ENCODE measurements at places on chromosomes 13 and 19. TPM values are rescaled to one million over a fixed set of nuclear protein-coding genes. Genes with fewer than 3 reads are reported as not detected.

IGSF23 gene
- not detected for total RNA-seq

ZNF418 gene
- total RNA-seq = 4.7 TPM

- DNase-seq = no peak
Observed at GRCh38 chr13:57073983-57074382, 66.7 kb upstream of the PRR20A start.

- no peak for DNase-seq
Observed at GRCh38 chr19:29568036-29569025, 37.8 kb upstream of the POP4 start.

- no peak for DNase-seq
Observed at GRCh38 chr13:44257796-44258195, 115.8 kb upstream of the SERP2 start.

DNA sequence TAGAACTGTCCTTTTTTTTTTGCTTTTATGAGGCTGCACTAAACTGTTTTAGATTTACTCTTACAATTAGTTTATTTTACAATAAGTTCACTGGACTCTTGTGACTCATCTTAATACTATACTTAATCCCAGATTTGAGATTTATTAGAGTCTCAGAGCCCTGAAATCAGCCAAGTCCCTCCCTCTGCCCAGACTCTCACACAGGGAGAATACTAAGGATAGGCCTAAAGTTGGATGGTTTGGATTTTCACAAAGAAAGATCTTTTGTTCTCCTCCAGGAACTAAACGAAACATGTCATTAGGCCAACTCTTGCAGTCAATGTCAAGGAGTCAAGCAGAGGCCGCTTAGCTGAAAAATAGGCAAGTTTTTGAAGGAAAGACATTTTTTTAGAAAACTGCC is 42.7 kb upstream of the MIR17HG start:
- no peak for DNase-seq

GRCh38 chr13:51643882-51644281 is 59.6 kb downstream of the WDFY2 start:
- DNase-seq = no peak

- DNase-seq = no peak
Observed at GRCh38 chr13:99564386-99564785, 63.1 kb downstream of the TM9SF2 start.

DNA sequence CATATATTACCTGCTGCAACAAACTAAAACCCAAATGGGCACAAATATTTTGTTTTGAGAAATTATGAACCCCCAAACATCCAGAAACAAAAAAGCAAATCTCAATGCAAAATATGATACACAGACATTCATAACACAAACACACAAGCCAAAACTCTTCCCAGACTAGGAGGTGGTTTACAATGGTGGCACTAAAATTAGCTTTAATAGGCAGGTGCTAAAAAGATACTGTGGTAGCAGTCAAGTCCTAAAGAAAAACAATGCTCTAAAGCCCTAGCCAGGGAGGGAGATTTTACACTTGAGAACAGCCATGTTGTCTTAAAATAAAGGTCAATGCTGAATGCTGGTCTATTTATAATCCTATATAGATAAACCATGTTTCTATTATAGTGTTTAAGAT is 65.0 kb downstream of the DOCK9 start:
- no peak for DNase-seq

Measured in ovary (tissue), 10 donors.